ENCODE measurements at places on chromosomes 3 and 15. TPM values are rescaled to one million over a fixed set of nuclear protein-coding genes. Genes with fewer than 3 reads are reported as not detected.

PPARG gene
- total RNA-seq = 17.9 TPM

RLBP1 gene
- total RNA-seq = not detected

GRCh38 chr3:77042882-77043281 lies 3.0 kb downstream of the ROBO2 start:
- no peaks in the 10 kb centered on the region for H3K27me3 ChIP-seq
- H3K36me3 ChIP-seq = no peaks in the 10 kb centered on the region
- no peak for DNase-seq

DNA sequence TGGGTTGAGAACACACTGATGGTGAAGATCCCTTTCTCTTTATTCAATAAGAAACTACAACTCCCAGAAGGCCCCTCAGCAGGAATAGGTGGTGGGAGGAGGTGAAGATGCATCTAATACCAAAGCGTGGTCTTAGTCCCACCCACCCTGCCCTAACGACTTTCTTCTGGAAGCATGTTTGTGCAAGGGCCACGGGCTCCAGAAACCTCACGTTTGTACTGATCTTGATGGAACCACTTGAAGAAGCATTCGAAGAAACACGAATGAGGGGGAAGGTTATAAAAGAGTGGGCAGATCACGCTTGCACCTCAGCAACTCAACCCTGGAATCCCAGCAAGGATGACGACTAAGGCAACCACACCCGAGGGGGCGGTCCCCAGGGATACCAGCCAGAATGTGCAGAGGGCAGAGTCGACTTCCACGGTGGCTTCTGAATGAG lies 10.6 kb upstream of the SLC25A36 start:
- H3K4me3 ChIP-seq = no peak overlapping the region
- no peaks in the 10 kb centered on the region for H3K4me1 ChIP-seq
- DNase-seq = no peak
- H3K27ac ChIP-seq = no peak overlapping the region

ERICH6 gene
- 0.18 TPM for total RNA-seq

GRCh38 chr3:79183496-79183895 lies 584.3 kb downstream of the ROBO1 start:
- H3K36me3 ChIP-seq = no peaks in the 10 kb centered on the region
- no peaks in the 10 kb centered on the region for H3K27me3 ChIP-seq
- no peaks in the 10 kb centered on the region for H3K4me1 ChIP-seq
- no peak for DNase-seq
- no peak overlapping the region for H3K27ac ChIP-seq

GRCh38 chr3:80898211-80898610 lies 863.2 kb downstream of the GBE1 start:
- H3K4me1 ChIP-seq = no peaks in the 10 kb centered on the region
- no peaks in the 10 kb centered on the region for H3K27me3 ChIP-seq
- DNase-seq = no peak
- H3K27ac ChIP-seq = no peak overlapping the region

GRCh38 chr3:190038050-190038933 lies 82.4 kb downstream of the P3H2 start:
- no peak overlapping the region for H3K27ac ChIP-seq
- H3K4me3 ChIP-seq = no peak overlapping the region
- H3K27me3 ChIP-seq = no peaks in the 10 kb centered on the region
- H3K4me1 ChIP-seq = no peaks in the 10 kb centered on the region
- peak; percentile 55 for DNase-seq
- no peaks in the 10 kb centered on the region for H3K36me3 ChIP-seq

Data from aorta (tissue), 5 donors.